HS-27A (cell line): ENCODE measurements at places on chromosomes 4 and X.

DNA sequence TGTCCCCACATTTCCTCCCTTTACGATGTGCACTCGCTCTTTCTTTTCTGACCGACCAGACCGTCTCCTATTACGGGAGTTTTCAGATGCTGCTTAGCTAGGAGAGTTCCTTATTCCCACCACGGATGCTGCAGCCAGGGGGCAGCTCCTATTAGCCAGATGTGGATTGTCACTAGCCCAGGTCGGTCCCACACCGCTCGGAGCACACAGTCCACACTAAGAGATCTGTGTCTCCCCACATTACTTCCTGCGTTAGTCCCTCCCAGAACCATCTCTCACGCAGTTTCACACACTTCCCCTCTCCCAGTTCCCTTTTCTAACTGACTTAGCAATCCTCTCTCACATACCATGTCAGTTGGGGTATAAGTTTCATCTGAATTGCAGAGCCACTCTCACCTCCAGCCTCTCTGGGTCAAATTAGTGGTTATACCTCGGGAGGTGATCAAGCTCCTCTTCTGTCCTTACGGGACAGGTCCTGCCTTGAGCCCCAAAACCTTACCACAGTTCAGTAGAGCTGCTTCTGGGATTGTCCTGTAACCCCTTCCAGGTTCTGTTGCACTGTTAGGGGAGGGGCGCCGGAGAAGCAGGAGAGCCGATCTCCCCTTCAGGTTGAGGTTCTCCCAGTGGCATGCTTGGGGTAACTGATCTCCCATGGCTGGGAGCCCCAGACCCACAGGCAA, 28.2 kb downstream of the SULT1E1 start:
- no peak for DNase-seq

DNA sequence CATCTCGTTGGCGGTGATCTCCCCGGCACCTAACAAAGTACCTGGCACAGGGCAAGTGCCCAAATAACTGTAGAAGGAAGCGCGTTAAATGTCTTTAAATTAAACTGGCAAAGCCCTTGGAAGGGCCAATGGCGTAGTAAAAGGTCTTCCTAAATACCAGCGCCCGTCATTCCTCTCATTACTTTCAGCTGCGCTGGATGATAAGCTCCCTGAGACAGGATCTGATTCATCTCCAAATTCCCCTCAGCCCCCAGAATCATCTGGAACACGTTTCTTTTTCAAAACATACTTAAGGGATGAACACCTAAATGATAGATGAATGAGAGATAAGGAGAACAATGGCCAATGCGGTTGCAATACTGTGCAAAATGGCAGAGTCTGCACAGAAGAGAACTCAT, 95.1 kb downstream of the AFAP1 start:
- peak; percentile 92 for DNase-seq

- no peak for DNase-seq
These were observed 1.7 kb upstream of the ABRAXAS1 start for GRCh38 chr4:83486457-83487129.

DNA sequence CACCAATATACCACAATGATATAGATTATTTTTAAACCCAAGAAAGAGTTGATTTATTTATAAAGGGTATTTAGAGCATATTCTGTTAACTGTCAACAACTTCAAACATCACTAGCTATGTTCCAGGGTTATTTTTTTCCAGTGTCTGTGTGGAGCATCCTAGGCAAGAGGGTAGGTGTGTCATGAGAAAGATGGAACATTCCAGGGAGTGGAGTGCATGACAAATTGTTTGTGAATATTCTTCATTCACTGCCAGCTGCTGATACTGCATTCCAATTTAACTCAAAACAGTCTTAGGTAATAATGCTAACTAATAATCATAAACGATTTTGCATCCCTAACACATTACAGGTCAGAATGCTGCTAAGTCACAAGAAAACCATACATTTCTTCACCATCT, 148.7 kb upstream of the RASGEF1B start:
- DNase-seq, result no peak

GRCh38 chrX:7028246-7028645, 119.3 kb upstream of the STS start:
- DNase-seq, result no peak

- no peak for DNase-seq
These were observed 2.4 kb upstream of the SH3KBP1 start for GRCh38 chrX:19889582-19890342.

- DNase-seq, result no peak
These were observed 119.8 kb upstream of the TEX13D start for GRCh38 chrX:124212622-124213021.

- DNase-seq, result no peak
These were observed 48.4 kb downstream of the ARFIP1 start for GRCh38 chr4:152828122-152828521.

- DNase-seq, result no peak
These were observed 3.9 kb downstream of the RBM10 start for GRCh38 chrX:47148946-47149345.

DNA sequence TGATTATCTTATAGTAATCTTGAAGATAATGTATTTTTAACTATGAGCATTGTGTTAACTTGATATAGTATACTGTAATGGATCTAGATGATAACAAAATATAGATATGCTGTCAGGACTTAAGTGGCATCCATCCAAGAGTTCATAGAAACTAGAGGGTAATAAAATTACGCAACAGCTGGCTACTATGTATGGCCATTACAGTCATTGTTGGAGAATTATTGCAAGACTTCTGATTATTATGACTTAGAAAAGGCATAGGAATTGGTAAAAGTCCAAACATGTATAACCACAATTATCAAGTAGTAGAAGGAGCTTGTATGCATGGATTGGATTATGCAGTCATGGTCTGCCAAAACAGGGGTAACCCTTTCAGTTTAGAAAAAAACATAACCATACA, 9.5 kb downstream of the OGT start:
- no peak for DNase-seq

GRCh38 chrX:9539605-9540387, 74.9 kb downstream of the TBL1X start:
- no peak for DNase-seq

DNA sequence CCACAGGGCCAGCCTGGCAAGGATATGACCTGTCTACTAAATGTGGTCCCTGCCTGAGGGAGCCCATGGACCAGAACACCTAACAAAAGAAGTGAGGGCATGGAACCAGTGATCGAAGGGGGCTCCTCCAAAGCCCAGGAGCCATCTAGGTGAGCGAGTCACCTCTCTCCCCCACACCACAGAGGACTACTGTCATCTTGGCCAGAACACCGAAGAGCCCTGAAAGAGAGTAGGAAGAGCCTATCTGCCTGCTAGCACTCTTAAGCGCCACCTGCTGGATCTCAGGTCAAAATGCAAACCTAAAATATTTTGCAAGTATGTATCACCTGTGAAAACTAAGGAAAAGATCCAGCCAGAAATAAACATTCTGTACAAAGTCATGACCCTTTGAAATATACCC, 137.9 kb upstream of the ZXDB start:
- no peak for DNase-seq

GRCh38 chrX:8845060-8845459, 43.9 kb upstream of the FAM9A start:
- no peak for DNase-seq

- no peak for DNase-seq
These were observed 62.8 kb upstream of the NEIL3 start for GRCh38 chr4:177246641-177247584.
